Activated T-helper 17 cell treated with anti-CD3 and anti-CD28 coated beads, Interleukin-2, amount 50 U/mL, for 72 hours (primary cell): ENCODE measurements at places on chromosomes 6 and 20.
A peak's percentile ranks its signal among the peaks of the same experiment; 100 is the strongest.

GRCh38 chr6:156597095-156597494, 180.1 kb upstream of the ARID1B start:
- ATAC-seq: no peak

GRCh38 chr6:143804835-143805239, 38.3 kb upstream of the LTV1 start:
- no peak for ATAC-seq

- peak; percentile 67 for ATAC-seq
Measured at GRCh38 chr6:83314693-83315092, 116.2 kb downstream of the ME1 start.

DNA sequence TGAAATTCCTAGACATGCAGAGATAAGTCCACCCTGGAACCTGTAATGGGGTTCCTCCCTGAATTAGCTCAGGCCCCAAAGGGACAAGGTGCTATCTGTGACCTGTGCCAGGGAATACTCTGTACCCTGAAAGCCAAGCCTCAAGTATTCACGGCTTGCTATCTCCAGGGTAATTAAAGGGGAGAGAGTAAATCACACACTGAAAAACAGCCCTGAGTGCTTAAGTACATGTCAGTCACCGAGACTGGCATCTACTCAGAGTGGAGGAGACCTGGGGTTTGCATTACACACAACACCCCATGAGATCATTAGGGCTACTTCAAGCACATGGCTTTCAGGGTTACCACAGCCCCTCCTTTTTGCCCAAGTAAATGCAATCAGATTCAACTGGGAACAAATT, 188.1 kb downstream of the CD83 start:
- peak; percentile 35 for ATAC-seq

GRCh38 chr6:44123544-44123943, 3.7 kb downstream of the MRPL14 start:
- ATAC-seq: no peak

DNA sequence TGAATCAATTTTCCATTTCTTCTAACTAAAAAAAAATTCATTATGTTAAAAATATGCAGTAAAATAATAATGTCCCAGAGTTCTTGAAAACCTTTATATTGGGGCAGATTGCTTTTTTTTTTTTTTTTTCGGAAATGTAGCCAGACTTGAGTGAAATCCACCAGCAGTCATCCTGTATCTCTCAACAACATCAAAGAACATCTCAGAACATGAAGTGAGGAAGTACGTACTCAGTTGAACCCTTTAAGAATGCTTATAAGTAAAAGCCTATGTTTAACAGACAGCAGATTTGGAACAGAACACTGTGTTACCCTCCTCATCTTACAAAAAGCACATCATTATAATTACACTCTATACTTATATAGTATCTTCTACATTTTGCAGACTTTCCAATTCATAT, 51.0 kb upstream of the SUPT3H start:
- no peak for ATAC-seq

DNA sequence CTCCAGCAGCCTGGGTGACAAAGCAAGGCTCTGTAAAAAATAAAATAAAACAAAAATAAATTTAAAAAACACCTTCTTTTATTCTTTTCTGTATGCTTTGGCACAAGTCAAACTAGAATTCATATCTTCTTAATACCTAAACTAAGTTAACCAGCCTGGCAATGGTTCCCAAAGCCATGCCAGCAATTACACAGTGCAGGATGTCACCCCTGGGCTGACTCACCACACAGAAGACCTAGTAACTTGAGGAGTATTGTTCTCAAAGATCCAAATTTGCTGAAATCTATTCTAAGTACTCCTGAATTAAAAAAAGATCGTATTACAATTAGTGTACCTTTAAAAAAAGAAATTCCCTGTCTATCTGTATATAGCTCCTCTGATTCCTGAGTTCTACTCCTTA, 162.7 kb upstream of the SGK1 start:
- ATAC-seq: no peak

GRCh38 chr20:13858439-13858838, 73.6 kb downstream of the NDUFAF5 start:
- peak; percentile 24 for ATAC-seq

DNA sequence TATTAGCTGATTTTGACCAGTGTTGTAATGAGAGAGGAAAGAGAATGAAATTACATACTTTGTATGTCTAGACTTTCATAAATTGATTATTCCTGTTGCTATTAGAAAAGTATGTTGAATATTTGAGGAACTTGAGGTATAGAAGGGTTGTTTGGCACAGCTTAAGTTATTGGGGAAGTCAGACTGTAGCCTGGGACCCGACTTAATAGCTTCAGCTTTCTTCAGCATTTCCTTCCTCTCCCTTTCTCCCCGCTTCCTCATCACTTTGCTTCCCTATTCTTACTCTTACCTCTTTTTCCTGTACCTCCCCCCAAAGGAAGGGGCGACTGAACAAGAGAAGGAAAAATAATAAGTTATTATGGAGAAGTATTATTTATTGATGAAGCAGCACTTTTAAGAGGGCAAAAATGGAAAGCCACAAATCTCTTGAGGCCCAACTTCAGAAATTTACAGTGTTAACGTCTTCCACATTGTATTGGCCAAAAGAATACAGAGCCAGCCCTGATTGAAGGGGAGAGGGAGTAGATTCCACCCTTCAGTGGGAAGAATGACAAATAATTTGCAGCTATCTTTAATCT, 7.4 kb downstream of the SENP6 start:
- ATAC-seq: no peak

DNA sequence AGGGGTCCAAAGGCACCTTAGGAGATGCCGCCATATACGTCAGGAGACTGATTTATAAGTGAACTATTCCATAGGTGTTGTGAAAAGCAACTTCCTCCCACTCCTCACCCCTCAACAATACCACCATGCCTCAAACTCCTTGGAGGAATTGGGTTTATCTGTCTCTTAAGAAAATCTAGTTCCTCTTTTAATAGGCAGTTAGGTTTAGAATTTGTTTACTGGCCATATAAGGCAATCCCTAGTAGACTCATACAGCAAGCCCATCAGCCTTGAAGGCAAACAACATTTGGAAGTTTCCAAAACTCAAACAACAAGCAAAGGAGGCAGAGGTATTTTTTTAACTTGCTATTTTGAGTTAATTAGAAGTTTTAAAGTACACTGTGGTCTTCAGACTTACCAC, 66.1 kb downstream of the PRND start:
- no peak for ATAC-seq

DNA sequence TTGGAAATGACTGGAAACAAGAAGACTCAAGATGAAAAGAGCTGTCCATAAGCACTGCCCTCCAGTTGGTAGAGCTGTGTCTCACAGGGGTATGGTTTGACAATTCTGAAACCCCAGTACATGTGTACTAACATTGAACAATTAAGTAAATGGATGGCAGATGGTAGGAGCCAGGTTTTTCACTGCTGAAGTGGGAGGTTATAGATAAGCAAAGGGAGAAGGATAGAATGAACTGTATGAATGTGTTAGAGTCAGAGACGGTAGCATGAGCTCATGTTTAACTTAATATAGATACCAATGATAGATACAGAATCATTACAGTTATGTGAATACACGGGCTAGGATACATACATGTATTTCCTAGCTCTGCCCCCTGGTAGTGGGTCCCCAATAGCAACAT, 95.0 kb upstream of the SIRPA start:
- ATAC-seq: no peak

- no peak for ATAC-seq
Measured at GRCh38 chr6:129685662-129686031, 24.3 kb downstream of the ARHGAP18 start.

GRCh38 chr6:109660526-109661320, 30.3 kb downstream of the AK9 start:
- peak; percentile 64 for ATAC-seq

- ATAC-seq: no peak
Measured at GRCh38 chr6:81773887-81774286, 21.4 kb upstream of the TENT5A start.

- peak; percentile 55 for ATAC-seq
Measured at GRCh38 chr6:108559097-108559883, 1.4 kb upstream of the FOXO3 start.

DNA sequence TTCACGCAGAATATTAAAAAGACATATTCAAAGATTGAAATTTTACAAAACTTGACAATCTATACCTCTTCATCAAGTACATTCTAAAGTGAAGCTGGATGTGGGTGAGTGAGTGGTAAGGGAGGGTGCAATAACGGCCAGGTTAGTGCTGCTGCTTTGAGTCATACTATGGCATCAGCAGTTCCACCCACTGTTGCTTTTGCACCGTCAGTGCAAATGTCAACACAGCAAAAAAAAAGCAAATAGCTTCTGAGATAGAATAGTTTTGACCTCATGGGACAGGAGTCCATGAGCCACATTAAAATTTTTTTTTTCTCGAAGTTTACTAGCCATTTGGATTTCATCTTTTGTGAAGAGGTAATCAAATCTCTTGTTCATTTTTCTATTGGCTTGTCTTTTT, 31.8 kb downstream of the PSMF1 start:
- peak; percentile 98 for ATAC-seq

DNA sequence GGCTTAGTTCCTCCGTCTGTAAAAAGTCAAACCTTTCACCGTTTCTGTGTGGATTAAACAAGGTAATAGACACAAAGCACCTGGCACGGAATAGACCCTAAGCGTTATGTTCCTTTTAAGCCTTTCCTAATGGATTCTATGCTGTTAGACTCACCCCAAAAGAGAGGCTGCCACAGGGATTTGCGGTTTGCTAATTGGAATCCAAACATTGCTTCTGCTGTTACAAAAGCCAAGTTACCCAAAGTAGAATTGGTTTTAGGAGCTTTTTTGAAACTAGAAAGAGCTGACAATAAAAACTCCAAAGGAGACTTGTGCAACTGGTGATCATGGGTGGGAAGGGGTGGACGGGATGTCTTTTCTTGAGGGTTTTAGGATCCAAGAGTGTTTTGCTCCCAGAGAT, 178.0 kb downstream of the BMP7 start:
- no peak for ATAC-seq

DNA sequence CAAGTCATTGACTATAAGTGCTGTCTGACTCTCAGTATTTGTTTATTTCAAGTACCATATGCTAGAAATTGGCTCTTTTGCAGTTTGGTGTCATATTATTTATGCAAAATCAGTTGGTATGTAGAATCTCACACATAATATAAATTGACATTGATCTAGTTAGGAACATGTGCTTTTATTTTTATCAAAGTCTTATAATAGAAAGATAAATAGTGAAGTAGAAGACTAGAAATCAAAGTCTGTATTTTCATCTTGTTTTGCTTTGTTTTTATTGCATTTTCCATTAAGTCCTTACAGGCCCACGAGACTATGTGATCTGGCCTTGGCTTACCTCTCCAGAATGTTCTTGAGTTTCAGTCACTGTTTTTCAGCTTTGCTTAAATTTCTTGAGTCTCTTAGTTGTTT, 300.3 kb downstream of the LAMA2 start:
- no peak for ATAC-seq

GRCh38 chr6:17584241-17584803, 15.8 kb upstream of the FAM8A1 start:
- ATAC-seq: peak; percentile 33

DNA sequence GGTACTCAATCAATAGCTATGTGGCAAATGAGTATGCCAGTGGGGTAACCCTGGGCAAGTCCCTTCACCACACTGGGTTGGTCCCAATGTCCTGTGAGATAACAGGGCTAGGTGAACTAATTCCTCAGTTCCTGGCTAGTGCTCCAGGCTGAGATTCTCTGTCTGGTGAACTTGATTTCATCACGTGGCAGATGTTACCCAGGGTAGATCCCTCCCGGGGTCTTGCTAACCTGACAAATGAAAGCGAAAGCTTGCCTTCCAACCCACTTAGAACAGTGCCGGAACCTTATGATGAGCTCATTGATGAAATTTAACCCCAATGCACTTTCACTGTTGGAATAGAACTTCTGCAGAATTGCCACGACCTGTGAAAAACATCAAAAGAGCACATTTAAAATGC, 6.6 kb upstream of the ANKRD60 start:
- no peak for ATAC-seq

- no peak for ATAC-seq
Measured at GRCh38 chr6:48447251-48447650, 336.3 kb upstream of the PTCHD4 start.

DNA sequence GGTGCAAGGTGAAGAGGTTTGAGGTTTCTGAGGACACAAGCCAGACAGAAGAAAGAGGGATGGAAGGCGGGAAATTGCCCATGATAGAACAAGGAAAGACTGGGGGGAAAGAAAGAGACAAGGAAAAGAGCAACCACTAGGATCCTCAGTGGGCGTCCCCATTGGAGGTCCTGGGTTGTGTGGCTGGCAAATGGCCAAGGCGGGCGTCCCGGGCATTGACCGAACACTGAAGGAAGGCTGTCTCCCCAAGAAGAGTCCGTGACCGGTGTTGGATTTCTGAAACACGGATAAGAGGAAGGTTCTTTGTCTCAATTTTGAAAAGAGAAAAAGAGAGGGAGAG, 746.6 kb upstream of the ADGRB3 start:
- ATAC-seq: no peak

- no peak for ATAC-seq
Measured at GRCh38 chr6:167493976-167494697, 169.3 kb downstream of the TTLL2 start.

DNA sequence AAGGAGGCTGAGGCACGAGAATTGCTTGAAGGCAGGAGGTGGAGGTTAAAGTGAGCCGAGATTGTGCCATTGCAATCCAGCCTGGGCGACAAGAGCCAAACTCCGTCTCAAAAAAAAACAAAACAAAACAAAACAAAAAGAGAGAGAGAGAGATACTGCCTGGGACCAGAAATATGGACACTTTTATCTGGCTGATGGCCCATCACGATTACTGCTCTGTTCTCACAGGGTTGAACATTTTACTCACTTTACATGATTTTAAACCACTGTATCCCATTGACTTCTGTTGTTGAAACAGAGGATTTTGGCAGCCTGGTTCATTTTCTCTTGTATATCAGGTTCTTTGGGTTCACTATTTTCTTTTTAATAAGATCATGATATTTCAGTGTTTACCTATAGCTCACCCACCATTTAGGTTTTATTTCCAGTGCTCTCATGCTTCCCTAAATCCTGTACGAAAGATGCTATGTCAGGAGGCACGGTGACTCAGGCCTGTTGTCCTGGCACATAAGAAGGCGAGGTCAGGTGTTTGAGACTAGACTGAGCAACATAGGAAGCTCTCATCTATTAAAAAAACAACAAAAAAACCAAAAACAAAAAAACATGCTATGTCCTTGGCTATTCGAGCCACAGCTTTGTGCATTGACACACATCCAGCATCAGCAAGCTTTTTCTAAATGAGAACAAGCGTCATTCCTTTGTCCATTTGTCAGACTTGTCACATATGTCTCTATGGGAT, 34.5 kb upstream of the RREB1 start:
- no peak for ATAC-seq

GRCh38 chr20:3371754-3372153, 35.7 kb downstream of the DNAAF9 start:
- no peak for ATAC-seq

GRCh38 chr6:24927985-24928745, 7.6 kb downstream of the RIPOR2 start:
- ATAC-seq: peak; percentile 31
